ACHN (cell line): ENCODE measurements at places on chromosomes 5 and 9.

DNA sequence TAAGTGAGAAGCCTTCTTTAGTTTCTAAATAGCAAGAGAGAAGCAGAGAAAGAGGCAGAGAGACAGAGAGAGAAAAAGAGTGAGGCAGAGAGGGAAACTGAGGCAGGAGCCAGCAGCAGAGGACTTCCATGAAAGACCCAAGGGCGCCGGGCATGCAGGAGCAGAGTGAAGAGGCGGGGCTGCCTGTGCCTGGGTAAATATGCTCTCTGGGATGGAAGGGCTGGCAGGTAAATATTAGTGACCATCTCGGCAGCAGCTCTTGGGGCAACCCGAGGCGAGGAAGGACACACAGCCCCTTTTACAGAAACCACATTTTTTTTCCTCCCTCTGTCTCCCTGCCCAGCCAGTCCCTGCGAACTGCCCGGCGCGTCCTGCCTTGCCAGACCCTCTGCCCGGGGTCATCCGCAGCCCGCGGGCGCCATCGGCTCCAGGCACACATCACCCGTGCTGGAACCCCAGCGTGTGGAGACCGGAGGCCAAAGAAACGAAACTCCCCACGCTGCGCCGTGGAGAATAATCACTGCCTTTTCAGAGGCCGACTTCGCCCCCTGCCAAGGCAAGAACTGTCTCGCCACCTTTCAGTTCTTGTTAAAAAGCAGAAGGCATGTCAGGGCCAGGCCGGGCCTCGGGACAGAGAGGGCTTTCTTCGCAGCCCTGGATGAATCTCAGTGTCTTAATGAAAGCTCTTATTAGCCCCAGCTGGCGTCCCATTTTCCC, 61.3 kb downstream of the BOD1 start:
- DNase-seq = no peak

GRCh38 chr5:15499528-15500324, at the start of gene FBXL7:
FBXL7 (plus strand) TSS chr5:15500180.
- DNase-seq = peak; percentile 77

GRCh38 chr9:31302620-31303418, 1081.6 kb upstream of the ACO1 start:
- DNase-seq = peak; percentile 4

GRCh38 chr5:146068977-146069779, 36.2 kb downstream of the PLAC8L1 start:
- DNase-seq = no peak

- DNase-seq = peak; percentile 33
These were observed 13.5 kb upstream of the DRD1 start for GRCh38 chr5:175457466-175457865.

DNA sequence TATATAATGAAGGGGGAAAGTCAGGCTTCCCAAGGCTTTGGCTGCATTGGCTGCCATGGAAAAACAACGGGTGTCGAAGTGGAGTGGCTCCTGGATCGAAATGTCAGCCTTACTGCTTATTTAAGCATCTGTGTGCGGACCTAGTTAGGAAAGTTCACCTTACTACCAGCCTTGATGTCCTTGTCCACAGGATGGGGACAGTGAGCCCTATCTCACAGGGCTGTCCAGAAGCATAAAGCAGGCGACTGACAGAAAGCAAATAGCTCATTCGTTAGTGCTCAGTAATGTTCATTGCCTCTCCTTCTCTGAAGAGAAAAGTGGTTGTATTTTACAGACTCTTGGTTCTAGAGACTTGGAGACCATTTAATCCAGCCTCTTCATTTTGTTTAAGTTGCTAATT, 81.5 kb upstream of the NIPAL4 start:
- no peak for DNase-seq

GRCh38 chr5:142313275-142313674, 11.5 kb downstream of the SPRY4 start:
- no peak for DNase-seq

DNA sequence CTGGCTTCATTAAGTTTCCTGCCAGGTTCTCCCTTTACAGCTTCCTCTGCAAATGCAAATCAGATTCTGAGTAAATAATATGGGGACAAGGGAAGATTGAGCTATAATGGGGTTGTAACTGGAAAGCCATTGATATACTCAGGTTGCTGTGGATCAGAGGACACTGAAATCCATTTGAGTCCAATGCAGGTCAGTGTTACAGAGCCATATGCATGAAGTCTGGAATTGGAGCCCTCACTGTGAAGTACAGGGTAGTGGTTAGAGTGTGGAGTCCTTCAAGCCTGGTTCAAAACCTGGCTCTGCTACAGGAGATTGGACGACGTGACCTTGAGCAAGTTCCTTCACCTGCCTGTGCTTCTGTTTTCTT, 48.7 kb downstream of the TIMD4 start:
- DNase-seq = no peak

DNA sequence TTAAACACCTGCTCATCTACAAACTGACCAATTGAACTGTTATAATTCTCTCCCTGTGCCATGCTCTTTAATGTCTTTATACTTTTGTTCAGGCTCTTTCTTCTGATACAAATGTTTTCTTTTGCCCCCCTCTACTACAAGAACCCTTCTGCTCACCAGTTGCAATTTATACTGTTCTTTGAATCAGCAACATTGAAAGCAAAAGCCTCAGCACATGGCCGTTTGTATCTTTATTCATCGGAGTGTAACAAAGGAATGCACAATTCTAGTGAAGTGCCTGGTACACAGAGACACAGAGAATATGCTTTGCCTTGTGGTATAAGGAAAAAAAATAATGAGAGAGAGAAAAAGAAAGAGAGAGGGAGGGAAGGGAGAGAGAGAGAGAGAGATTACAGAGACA, 547.1 kb downstream of the CDH12 start:
- no peak for DNase-seq

- no peak for DNase-seq
These were observed 119.4 kb upstream of the PTCH1 start for GRCh38 chr9:95635986-95636671.

- no peak for DNase-seq
These were observed 26.6 kb upstream of the SAP30L start for GRCh38 chr5:154419236-154419635.

- no peak for DNase-seq
These were observed 4.0 kb upstream of the CDK5RAP2 start for GRCh38 chr9:120583958-120584369.

GRCh38 chr9:91166796-91167366, 194.8 kb downstream of the AUH start:
- no peak for DNase-seq

GRCh38 chr9:91060520-91061343, 259.1 kb downstream of the SYK start:
- peak; percentile 15 for DNase-seq

- DNase-seq = no peak
These were observed 20.2 kb downstream of the PBX3 start for GRCh38 chr9:125767349-125767748.
